Fibroblast of skin of right biceps (primary cell): ENCODE measurements at places on chromosomes 16 and 17.

- DNase-seq = no peak
These were observed 31.3 kb upstream of the RASD1 start for GRCh38 chr17:17527534-17527933.

DNA sequence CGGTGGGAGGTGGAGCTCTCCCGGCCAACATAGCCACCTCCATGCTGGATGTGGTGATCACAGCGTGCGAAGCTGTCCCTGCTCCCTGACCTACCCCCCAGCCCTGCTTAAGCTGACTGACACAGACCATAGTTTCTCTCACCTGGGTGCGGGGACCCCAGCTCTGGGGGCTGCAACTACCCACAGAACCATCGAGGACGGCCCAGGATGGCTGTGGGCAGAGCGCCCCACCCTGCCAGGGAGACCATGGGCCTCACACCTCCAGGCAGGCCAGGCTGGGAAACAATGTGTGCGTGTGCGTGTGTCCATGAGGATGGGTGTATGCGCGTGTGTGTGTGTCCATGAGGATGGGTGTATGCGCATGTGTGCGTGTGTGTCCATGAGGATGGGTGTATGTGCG is 20.4 kb downstream of the BAHCC1 start:
- DNase-seq = no peak

DNA sequence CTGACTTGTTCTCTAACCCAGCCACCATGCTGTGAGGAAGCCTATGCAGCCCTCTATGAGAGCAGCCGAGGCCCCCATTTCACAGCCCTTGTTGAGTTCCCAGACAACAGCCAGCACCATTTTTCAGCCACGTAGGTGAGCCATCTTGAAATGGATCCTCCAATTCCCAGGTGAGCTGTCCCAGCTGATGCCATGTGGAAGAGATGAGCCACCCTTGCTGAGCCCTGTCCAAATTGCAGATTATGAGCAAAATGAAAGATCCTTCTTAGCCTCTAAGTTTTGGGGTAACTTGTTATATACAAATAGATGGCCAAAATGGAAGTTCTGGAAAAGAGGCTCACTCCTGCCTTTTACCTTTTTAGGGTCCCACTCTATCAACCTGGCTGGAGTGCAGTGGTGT is 25.7 kb upstream of the TIMP2 start:
- DNase-seq = no peak

DNA sequence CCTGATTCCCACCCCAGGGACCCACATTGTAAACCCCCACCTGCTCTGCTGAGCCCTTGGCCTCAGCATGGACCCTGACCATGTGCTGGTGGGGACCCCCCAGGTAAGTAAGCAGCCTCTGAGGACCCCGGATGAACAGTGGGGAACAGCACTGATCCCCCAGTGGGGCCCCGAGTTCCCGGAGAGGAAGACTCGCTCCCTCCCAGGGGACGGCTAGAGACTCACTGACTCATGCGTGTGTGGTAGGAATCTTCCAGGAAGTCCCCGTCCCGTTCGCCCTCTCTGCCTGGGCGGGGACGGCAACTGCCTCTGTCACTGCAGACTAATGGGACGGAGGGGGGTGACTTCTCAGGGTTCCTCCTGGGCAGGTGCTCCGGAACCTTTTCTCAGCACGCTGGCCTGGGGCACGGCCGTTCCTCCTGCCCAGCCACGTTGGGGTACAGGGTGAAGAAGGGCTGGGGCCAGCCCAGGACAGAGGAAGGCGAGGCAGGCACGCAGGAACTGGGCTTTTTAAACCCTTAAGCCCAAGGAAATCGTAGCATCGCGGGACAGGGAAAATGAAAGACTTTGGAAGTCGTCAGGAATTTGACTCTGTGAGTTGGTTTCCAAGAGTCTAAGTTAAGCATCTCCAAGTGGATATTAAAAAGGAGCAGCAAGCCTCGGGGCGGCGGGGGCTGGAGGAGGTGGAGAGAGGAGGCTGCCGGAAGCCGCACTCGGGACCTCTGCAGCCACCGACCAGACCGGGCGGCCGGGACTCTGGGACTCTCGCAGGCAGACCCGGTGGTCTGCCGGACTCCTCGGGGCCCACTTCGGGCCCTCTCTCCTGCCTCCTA is 178.7 kb downstream of the SEC14L1 start:
- DNase-seq = peak; percentile 95

- peak; percentile 47 for DNase-seq
These were observed 76.6 kb downstream of the CLEC16A start for GRCh38 chr16:11020792-11021551.

DNA sequence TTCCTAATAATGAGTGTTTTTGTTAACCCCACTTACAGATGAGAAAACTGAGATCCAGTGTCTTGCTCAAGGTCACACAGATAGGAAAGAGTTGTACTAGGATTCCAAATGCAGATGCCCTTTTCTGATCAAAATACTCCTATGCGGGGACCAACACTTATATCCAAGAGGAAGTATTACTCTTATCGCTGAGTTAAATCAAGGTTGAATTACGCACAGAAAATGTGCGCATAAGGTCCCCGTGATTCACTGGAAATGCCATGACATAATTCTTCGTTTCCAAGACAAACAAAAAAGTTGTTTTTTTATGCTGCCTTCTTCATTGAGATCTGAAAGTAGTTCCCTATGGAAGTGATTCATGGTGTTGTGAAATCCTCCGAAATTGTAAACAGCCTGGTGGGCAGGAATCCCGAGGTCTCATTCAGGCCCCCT is 463.8 kb upstream of the HSBP1 start:
- DNase-seq = peak; percentile 53

DNA sequence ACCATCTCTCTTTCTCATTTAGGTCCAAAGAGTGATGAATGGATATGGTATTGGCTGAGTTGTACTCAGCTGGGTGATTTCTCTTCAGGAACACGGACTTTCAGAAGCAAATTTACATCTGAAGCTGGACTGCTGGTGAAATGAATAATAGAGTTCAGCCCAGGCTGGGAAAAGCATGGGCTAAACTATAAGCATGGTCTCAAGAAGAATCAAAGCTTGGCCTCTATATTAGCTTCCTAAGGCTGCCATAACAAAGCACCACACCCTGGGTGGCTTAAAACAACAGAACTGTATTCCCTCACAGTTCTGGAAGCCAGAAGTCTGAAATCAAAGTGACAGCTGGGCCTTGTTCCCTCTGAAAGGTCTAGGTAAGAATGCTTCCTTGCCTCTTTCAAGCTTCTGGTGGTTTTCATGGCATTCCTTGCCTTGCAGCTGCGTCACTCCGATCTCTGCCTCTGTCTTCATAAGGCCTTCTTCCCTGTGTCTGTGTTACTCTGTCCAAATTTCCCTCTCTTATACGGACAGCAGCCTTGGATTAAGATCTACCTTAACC is 89.8 kb upstream of the CES5A start:
- DNase-seq = no peak

DNA sequence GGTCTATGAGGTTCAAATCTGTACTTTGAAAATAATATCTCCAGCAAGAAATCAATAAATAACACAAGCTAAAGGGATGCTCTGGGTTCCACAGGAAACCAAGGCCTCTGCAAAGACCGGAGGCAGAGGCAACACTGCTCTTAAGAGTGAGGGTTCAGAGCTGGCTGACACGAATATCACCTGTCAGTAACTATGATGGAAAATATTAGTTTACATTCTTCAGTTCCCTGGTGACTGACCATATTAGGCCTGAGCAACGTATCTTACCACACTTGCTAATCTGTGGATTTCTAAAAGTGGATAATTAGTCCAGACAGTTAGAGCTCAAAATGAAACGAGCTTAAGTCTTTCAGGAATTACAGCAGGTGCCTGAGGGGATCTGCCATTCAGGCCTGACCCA is 459.3 kb downstream of the HS3ST3B1 start:
- no peak for DNase-seq

- DNase-seq = no peak
These were observed 24.1 kb downstream of the ANKFN1 start for GRCh38 chr17:56177361-56177760.

GRCh38 chr17:29412780-29413565 is 22.8 kb downstream of the TAOK1 start:
- peak; percentile 90 for DNase-seq

GRCh38 chr16:24748242-24748641 is 18.8 kb downstream of the TNRC6A start:
- DNase-seq = peak; percentile 89

- DNase-seq = peak; percentile 47
These were observed 42.8 kb downstream of the SPOP start for GRCh38 chr17:49635121-49635520.
